Left ventricle myocardium superior (tissue), 1 donor: ENCODE measurements at places on chromosomes 3 and 15.

DNA sequence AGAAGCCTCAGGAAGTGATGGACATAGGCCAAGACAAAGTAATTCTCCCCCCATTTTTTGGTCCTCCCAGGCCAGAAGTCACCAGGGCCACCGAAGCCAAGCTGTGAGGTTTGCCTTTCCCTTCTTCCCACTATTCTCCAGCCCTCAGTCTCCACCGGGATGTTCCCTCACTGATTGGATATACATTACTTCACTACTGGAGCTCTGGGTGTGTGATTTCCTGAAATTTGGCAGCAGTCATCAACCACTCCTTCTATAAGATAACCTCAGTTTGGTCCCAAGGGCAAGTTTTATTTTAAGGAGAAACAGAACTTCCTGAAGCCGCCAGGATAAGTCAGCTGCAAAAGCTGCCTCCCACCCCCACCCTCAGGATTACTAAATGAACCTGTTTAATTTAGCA is 11.3 kb downstream of the SLCO2A1 start:
- DNase-seq = no peak

- no peak for DNase-seq
Measured at GRCh38 chr3:185824051-185825005, 514 bp downstream of the IGF2BP2 start.

DNA sequence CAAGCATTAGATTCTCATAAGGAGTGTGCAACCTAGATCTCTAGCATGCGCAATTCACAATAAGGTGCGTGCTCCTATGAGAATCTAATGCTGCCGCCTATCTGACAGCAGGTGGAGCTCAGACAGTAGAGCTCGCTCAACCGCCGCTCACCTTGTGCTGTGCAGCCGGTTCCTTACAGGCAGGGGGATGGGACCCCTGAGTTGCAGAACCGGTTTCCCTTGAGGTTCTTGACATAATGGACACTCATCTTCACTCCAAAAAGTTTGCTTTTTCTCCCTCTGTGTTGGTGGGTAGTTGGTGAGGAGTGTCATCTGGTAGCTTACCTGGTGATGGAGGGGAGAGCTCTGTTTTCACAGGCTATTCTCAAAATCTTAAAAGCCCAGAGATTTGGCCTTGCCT is 324.0 kb upstream of the TBL1XR1 start:
- no peak for DNase-seq

- DNase-seq = no peak
Measured at GRCh38 chr3:136008732-136009470, 43.4 kb downstream of the PPP2R3A start.

DNA sequence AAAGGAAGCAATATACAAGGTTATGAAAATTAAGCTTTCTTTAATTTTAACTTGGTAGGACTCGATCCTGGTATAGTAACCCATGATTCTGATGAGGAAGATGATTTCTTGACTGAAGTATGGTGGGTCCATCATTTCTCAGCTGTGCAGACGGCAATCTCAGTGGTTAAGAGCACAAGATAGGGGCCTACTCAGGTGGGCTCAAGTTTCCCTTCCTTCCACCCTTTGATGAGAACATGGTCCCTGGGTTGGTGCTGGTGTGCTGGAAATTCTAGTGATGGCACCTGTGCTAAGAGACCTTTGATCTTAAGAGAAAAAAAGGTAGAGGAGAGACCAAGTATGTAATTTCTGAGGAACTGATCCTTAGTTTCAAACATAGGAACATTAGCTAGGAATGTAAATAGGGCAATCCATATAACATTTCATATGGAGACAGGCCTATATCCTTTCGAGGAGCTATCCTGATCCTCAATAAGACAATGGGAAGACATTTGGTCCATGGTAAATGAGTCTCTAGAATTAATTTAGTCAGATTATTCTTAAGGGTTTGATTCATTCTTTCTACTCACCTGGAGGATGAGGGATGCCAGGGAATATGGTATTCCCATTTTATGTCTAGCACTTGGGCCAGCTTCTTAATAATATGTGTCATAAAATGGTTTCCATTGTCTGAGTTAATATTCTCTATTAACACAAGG is 104.5 kb upstream of the NECTIN3 start:
- no peak for DNase-seq

- DNase-seq = no peak
Measured at GRCh38 chr15:64333986-64334929, 21.7 kb downstream of the CSNK1G1 start.

GRCh38 chr3:61684386-61684785 is 123.0 kb downstream of the PTPRG start:
- no peak for DNase-seq

DNA sequence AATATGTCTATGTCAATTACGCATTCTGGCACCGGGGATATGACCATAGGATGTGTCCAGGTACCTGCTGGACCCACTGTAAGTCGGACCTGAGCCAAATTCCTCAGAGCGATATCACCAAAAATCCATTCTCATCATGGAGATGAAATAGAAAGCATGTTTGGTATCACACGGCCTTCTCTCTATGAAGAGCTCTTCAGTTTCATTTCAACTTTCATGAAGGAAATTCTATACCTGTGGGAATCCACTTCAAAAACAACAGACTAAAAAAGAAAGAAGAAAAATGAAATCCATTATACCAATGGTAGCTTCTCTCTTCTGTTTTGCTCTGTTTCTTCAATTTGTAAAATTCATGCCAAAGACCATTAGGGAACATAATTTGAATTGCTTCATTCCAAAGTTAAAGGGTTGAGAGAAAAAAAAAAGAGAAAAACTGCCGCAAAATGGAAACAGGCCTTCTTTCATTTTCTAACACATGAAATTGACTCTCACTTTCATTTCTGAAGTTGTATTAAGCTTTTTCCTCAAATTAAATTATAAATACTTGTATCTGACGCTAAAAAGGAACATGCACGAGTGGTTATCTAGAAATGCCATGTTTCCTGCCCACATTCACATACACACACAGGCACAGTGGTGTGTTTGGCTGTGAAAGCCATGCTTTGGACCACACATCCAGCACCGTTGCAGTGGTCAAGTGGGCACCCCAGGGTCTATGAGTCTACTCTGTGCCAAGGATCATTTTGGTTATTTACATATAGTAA is 46.9 kb upstream of the DIPK2A start:
- DNase-seq = no peak

GRCh38 chr15:31985607-31986006 is 44.7 kb upstream of the CHRNA7 start:
- DNase-seq = no peak

GRCh38 chr15:69719527-69720240 is 267.1 kb downstream of the RPLP1 start:
- DNase-seq = no peak

GRCh38 chr3:27487383-27487782 is 3.2 kb upstream of the SLC4A7 start:
- no peak for DNase-seq

DNA sequence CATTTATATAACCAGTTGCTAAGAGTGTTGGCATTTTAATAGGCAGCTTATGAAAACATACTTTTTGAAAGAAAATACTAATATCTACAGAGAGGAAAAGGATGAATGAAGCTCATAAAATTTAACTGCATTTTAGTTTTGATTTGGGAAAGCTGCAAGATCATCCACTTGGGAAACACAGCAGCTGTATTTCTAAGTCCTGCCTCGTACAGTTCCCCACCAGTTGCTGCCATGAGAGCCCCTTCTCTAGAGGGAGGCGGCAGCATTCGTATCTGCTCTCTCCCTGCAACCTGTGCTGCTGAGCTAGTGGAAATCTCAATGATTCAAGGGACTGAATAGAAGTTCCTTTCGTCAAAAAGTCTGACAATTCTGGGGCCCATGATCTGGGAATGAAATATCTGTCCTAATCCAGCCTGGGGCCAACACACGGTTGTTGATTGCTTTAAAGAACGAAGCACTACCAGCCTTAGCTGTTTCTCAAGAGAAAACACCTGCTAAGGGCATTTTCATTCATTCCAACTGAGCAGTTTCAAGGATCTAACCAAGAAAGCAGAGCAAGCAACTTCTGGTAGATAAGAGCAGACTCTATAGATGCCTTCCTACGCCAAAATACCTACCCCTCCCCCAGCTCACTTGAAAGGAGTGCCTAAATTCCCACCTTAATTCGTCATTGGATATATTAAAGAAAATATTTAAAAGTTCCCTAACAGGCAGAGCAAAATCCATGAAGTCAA is 223.7 kb downstream of the MAGI1 start:
- no peak for DNase-seq

DNA sequence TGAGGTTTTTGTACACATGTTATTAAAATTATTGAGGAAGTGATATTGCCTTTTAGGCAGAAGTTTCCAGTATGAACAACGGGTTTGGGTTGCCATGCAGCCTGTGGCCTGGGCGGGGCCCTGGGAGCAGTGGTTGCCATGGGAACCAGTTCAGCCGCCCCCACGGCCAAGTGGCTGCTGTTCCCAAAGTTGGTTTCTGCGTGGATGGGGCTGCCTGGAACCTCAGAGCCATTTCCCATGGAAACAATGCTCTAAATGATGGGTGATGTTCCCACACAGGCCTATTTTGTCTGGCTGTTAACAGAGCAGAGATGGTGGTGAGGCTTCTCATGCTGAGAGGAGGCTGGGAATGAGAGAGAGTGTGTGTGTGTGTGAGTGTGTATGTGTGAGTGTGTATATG is 19.5 kb downstream of the MRAS start:
- DNase-seq = peak; percentile 74

- DNase-seq = no peak
Measured at GRCh38 chr3:138030734-138031280, 20.8 kb downstream of the CLDN18 start.

DNA sequence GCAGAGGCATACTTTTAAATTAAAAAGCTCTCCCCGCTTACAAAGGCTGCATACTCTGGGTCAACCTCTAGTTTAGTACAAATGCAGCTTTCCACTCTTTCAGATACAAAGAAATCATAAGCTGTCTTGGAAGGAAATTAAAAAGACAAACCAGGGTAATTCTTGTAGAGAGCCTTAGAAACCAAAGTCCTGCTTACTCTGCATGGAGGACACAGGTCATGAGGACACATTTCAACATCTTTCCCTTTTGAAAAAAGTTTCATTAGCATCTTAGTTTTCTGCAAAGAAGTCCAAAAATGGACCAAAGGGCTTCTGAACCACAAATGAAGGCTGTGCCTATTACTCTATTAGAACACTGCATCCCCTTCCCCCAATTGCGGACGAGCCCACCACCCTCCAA is 50.5 kb upstream of the WNT5A start:
- DNase-seq = no peak

DNA sequence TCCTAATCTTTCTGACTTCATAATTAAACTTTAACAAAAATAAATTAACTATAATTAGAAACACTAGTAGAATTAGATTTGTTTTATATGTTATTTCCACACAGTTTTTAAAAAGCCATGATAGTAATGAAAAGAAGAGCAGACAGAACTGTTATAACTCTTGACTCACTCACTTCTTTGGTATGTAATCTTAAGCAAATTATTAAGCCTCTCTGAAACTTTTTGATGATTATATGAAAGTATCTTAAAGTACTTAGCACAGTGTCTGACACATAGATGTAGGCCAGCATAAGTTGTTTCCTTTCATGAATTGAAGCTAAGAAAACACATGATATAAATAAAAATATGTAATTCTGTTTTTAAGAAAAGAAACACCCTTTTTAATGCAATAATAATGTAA is 123.6 kb upstream of the MLF1 start:
- DNase-seq = no peak
